Endothelial cell of umbilical vein (primary cell): ENCODE measurements at places on chromosomes 7 and 10. TPM values are rescaled to one million over a fixed set of nuclear protein-coding genes. Genes with fewer than 3 reads are reported as not detected.
A peak's percentile ranks its signal among the peaks of the same experiment; 100 is the strongest.

GRCh38 chr10:44932517-44933450 lies 21.6 kb downstream of the TMEM72 start:
- H3K27ac ChIP-seq: no peak overlapping the region
- H3K4me3 ChIP-seq: no peak overlapping the region
- H3K27me3 ChIP-seq: no peaks in the 10 kb centered on the region
- H3K4me1 ChIP-seq: no peaks in the 10 kb centered on the region
- no peaks in the 10 kb centered on the region for H3K36me3 ChIP-seq
- DNase-seq: peak; percentile 76

DNA sequence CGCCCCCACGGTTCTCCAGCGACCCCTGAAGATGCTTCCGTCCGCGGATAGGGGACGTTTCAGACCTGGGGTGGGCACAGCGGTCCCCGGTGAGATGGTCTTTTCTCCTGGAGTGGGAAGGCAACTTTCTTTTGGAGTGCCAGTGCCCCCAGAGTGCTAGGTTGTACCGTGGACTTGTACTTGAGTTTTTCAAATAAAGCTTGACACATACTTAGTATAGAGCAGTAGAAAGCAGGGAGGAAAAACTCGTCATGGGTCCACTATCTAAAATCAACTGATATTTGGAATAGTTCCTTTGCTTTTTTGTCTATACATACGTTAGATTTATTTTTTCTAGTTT lies 28.4 kb downstream of the RBM20 start:
- no peaks in the 10 kb centered on the region for H3K36me3 ChIP-seq
- H3K4me1 ChIP-seq: peaks cover 4% of the 10 kb centered on the region
- H3K27me3 ChIP-seq: peaks cover 32% of the 10 kb centered on the region
- no peak overlapping the region for H3K27ac ChIP-seq
- no peak for DNase-seq

Gene LEP
- total RNA-seq: not detected in 2 replicates

Gene ING3
- 19.4 and 19.6 TPM in 2 replicates for total RNA-seq

DNA sequence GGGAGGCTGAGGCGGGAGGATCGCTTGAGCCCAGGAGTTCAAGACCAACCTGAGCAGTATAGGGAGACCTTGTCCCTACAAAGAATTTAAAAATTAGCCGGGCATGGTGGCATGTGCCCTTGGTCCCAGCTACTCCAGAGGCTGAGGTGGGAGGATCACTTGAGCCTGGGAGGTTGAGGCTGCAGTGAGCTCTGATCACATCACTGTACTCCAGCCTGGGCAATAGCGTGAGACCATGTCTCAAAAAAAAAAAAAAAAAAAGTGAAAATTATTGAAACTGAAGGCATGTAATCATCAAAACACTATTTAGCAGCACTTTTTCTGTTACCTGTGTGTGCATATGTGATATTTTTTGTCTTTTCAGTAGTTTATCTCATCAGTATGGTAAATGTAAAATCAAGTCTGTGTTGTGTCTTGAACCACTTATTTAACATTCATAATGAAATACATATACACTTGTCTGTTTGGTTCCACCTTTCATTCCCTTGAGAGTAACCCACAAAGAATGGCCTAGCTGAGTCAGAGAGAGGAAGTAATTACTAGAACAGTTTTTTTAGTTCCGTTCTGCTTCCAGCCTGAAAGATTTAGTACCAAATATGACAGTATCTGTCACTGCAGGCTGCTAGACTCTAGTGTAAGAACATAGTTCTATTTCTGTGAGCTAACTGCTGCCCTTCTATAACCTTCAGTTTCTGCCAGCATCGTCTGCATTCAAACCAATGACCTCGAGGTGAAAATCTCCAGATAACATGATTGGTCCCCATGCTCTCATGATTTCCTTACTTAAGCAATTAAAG lies 68.6 kb downstream of the MMRN2 start:
- peaks cover 18% of the 10 kb centered on the region for H3K27me3 ChIP-seq
- no peaks in the 10 kb centered on the region for H3K4me1 ChIP-seq
- no peak overlapping the region for H3K4me3 ChIP-seq
- H3K27ac ChIP-seq: no peak overlapping the region

DNA sequence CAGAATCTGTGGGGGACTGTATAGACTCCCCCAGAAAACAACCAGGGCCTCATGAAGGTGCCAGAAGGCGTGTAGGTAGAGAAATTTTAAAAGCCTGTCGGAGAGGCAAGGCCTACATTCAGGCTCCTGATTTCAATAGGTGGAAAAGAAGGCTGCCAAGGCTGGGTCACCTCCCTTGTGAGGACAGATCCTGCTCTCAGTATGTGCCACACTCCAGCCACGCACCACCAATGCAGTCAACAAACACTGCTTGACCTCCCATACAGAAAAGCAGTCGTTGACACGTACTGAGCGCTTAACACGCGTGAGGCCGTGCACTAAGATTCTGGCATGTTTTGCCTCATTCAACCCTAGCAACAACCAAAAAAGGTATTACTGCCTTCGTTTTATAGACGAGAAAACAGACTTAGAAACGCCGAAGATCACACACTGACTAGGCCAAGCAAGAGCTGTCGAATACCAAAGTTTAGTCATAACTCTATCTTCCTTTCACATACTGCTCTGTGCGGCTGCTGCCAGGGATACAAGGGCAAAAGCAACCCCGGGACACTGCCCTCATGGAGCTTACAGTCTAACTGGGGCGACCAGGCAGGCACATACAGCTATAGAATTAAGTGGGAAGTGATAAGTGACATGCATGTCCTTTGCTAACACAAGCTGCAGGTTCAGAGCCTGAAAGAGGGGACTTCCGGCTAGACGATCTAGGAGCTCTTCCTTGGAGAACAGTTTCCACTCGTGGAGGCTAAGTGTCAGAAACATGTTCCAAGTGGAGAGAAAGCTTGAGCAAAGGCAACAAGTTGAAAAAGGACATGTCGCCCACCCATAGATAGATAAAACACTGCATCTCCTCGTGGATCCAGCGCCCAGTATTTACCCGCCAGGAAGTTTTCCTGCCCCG lies 797 bp upstream of the NKX2-3 start:
- peaks cover 98% of the 10 kb centered on the region for H3K27me3 ChIP-seq
- no peak for DNase-seq
- no peak overlapping the region for H3K4me3 ChIP-seq
- no peaks in the 10 kb centered on the region for H3K4me1 ChIP-seq
- no peak overlapping the region for H3K27ac ChIP-seq

GRCh38 chr7:68629-69028 lies 123.7 kb upstream of the FAM20C start:
- H3K4me3 ChIP-seq: no peak overlapping the region
- no peaks in the 10 kb centered on the region for H3K36me3 ChIP-seq
- no peaks in the 10 kb centered on the region for H3K27me3 ChIP-seq

DNA sequence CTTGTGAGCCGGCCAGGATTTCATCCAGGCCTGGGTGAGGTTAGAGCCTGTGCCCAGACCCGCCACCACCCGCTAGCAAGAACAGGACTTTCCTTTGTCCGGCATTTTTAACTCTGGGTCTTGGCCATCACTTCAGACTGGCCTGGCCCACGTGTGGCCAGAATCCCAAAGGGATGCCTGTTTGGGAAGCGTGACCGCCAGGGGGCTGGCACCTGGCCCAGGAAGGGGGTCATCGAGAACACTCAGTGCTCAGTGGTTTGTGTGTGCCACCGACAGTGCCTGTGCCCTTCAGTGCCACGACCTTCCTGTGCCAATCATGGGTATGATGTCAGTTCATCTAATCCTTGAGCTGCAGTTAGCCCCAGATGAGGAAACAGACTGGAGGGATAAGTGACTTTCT lies 85.0 kb downstream of the ZMIZ1 start:
- no peaks in the 10 kb centered on the region for H3K36me3 ChIP-seq
- no peak overlapping the region for H3K4me3 ChIP-seq
- H3K4me1 ChIP-seq: peaks cover 76% of the 10 kb centered on the region

Gene GJD4
- total RNA-seq: not detected in 2 replicates

Gene FAM180A
- total RNA-seq: not detected in 2 replicates

DNA sequence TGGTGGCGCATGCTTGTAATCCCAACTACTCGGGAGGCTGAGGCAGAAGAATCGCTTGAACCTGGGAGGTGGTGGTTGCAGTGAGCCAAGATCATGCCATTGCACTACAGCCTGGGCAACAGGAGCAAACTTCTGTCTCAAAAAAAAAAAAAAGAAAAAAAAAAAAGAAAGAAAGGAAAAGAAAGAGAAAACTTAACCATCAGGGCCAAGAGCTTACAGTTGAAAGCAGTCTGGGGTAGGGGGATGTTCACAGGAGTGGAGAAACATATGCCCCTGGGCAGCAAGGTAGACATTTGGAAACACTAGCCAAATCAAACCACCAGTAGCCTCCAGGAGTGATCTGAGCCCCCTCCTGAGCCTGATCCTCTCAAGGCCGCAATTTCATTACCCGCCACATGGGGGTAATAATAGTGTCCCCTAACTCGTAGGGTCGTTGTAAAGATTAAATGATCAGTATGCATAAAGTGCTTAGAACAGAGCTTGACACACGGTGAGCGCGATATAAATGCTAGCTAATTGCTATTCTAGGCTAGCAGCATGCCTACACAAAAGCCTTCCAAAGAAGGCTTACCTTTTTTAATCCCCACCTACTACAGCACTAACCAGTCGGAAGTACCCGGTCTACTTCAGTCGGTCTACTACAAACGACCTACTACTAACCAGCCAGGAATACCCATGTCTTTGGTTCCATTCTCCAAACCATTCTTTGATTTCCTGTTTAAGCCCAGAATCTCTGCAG lies 274.3 kb upstream of the NEBL start:
- H3K27ac ChIP-seq: no peak overlapping the region
- peaks cover 6% of the 10 kb centered on the region for H3K4me1 ChIP-seq
- no peaks in the 10 kb centered on the region for H3K36me3 ChIP-seq
- H3K4me3 ChIP-seq: no peak overlapping the region
- H3K27me3 ChIP-seq: peaks cover 40% of the 10 kb centered on the region

Gene RNF133
- total RNA-seq: 0.93 and 1.1 TPM in 2 replicates

DNA sequence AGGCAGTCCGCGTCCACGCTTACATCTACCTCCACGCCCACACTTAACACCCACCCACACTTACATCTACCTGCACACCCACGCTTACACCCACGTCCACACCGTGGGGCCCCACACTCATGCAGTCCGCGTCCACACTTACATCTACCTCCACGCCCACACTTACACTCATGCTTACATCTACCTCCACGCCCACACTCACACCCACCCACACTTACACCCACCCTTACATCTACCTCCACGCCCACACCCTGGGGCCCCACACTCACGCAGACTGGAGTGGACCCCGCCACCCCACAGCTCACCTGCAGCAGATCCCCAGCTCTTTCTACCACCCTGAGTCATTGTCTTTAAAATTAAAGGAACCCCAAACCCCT lies 32.4 kb upstream of the PWWP2B start:
- H3K36me3 ChIP-seq: no peaks in the 10 kb centered on the region
- H3K4me1 ChIP-seq: no peaks in the 10 kb centered on the region
- DNase-seq: no peak
- H3K4me3 ChIP-seq: no peak overlapping the region

Gene MKI67
- total RNA-seq: 101 and 125 TPM in 2 replicates

DNA sequence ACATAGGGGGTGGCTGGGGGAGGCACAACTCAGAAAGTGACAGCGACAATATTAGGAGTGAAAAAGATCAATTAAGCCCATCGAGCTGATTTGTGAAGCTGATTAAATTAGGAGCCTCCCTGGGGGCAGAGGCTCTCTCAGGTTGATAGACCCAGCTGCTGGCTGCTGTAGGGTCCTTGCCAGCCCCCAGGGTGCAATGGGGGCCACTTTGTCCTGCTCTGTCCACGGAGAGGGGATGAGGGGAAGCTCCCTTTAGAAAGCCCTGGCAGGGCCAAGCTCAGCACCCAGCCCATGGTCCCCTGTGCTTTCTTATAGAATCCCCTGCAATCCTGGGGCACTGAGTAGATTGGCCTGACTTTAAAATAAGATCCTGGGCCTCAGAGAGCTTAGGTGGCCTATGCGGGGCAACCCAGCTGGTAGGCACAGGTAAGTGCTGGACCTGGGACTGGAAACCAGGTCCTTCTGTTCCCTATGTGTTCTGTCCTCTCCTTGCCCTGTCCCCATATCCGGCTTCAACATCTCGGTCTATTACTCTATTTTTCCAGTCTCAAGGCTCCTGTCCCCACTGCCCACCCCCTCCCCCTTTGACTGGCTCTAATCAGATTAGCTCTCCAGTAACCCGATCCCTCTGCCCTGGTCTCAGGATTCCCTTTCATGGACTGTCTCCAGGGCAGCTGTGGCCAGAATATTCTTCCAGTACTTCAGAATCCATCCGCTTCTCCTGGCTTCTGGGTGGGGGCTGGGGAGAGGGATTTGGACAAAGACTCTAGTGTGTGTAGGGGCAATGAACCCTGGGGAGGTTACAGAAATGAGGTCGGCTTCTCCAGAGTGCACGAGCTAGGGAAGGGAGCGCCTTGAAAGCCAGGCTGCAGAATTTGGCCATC lies 259.6 kb downstream of the RPS24 start:
- no peak overlapping the region for H3K27ac ChIP-seq
- no peaks in the 10 kb centered on the region for H3K27me3 ChIP-seq
- DNase-seq: no peak
- H3K4me3 ChIP-seq: no peak overlapping the region

Gene SLC18A3
- not detected in 2 replicates for total RNA-seq

DNA sequence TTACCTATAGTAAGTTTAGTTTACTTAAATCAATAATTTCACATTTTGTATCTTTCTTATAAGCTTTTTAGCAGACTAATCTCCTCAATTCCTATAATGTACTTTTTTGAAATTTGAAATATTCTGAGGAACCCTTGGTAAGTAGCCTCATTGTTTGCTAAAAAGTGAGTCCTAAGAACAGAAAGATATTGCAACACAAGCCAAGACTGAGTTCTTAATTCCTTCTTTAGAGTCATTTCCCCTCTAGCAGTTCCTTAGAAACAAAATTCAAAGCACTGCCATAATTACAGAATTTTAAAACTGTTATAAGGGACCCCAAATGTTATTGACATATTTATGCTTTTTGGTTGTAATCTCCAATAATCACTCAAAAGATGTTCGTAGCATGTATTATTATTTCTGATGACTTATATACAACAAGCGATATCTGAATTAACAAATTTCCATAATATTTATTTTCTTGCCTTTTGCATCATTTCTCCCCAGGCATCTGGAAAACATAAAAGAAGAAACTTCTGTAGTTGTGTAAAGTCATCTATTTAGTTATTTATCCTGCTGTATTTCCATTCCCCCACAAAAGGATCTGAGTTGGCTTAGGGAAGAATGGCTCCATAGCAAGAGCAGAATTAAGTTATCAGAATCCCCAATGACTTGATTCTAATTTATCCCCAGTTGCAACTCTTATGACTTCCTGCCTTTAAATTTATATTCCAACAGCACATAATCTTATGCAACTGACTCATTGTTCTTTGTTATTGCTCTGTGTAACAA lies 67.8 kb downstream of the TMEM26 start:
- no peak for DNase-seq
- H3K27ac ChIP-seq: no peak overlapping the region
- H3K36me3 ChIP-seq: no peaks in the 10 kb centered on the region
- no peaks in the 10 kb centered on the region for H3K4me1 ChIP-seq

Gene MEPCE
- 37.1 and 45.8 TPM in 2 replicates for total RNA-seq

DNA sequence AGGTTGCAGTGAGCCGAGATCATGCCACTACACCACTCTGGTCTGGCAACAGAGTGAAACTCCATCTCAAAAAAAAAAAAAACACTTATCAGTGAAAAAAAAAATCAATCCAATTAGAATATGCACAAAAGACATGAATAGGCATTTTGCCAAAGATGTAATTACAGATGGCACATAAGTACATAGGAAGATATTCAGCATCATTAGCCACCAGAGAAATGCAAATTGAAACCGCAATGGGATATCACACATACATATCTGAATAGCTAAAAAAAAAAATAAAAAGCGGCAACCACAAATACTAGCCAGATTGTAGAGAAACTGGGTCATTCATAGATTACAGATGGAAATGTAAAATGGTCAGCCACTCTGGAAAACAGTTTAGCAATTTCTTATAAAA lies 1310.8 kb downstream of the XPNPEP1 start:
- H3K4me3 ChIP-seq: no peak overlapping the region
- H3K27ac ChIP-seq: no peak overlapping the region
- no peaks in the 10 kb centered on the region for H3K4me1 ChIP-seq
- H3K27me3 ChIP-seq: no peaks in the 10 kb centered on the region
